ENCODE measurements at places on chromosomes 16 and 17. TPM values are rescaled to one million over a fixed set of nuclear protein-coding genes. Genes with fewer than 3 reads are reported as not detected.

- H3K27me3 ChIP-seq = no peaks in the 10 kb centered on the region
- H3K4me3 ChIP-seq = no peak overlapping the region
- no peak overlapping the region for H3K27ac ChIP-seq
- no peaks in the 10 kb centered on the region for H3K4me1 ChIP-seq
Measured at GRCh38 chr17:13541032-13541480, 60.7 kb downstream of the HS3ST3A1 start.

DNA sequence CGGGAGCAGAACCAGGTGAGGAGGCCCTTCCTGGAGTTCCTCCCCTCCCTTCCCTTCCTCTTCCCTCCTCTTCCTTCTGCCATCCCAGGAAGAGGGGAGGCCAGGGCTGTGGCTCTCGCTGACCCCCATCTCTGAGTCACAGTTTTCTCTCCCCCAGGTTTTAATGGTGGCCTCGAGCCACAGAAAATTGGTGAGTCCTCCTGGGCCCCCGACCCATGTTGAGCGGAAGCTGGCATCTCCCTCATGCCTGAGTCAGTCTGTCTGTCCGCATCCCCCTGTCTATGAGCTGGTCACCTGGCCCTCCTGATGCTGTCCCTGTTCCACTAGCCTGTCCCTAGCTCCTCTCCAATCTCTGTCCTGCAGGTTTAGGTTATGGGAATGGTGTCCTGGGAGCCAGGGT is 12.8 kb upstream of the CLDN9 start:
- no peaks in the 10 kb centered on the region for H3K27me3 ChIP-seq
- no peaks in the 10 kb centered on the region for H3K36me3 ChIP-seq
- H3K4me1 ChIP-seq = peaks cover 6% of the 10 kb centered on the region
- DNase-seq = no peak

- H3K36me3 ChIP-seq = no peaks in the 10 kb centered on the region
- H3K4me1 ChIP-seq = peaks cover 18% of the 10 kb centered on the region
- DNase-seq = no peak
- H3K4me3 ChIP-seq = no peak overlapping the region
Measured at GRCh38 chr16:23902034-23902747, 66.4 kb downstream of the PRKCB start.

- H3K27me3 ChIP-seq = no peaks in the 10 kb centered on the region
- H3K27ac ChIP-seq = no peak overlapping the region
- DNase-seq = no peak
- H3K4me3 ChIP-seq = no peak overlapping the region
- H3K4me1 ChIP-seq = peaks cover 4% of the 10 kb centered on the region
Measured at GRCh38 chr17:29575511-29576213, 7.2 kb downstream of the TP53I13 start.

- no peak for DNase-seq
- H3K36me3 ChIP-seq = peaks cover 3% of the 10 kb centered on the region
- H3K27me3 ChIP-seq = no peaks in the 10 kb centered on the region
- H3K27ac ChIP-seq = peak overlapping the region; percentile 60
Measured at GRCh38 chr17:7217113-7217987, 2.3 kb downstream of the DLG4 start.

DNA sequence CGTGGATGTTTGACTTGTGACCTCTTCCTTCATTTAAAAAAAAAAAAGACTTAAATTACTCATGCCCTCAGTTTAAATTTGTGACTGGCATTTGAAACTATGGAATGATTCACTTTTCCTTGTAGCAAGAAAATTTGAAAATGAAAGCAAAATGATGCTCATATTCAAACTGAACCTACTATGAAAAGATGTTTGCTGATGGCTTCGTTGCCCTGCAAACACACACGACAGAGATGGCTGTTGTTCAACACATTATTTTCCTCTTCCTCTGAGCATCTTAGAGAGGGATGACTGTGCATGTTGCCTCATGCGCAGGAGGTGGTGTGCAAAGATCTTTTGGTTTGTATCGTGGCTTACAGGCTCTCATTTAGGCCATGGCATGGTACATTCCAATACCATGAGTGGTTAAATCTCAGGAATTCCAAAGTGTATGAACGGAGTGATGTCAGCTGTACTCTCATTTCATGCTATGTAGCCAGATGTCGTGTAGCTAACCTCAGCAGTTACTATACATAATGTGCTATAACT is 164.5 kb downstream of the PRKCA start:
- H3K4me3 ChIP-seq = peak overlapping the region; percentile 47
- H3K4me1 ChIP-seq = peaks cover 5% of the 10 kb centered on the region
- H3K36me3 ChIP-seq = peaks cover under 1% of the 10 kb centered on the region
- DNase-seq = no peak
- H3K27me3 ChIP-seq = no peaks in the 10 kb centered on the region

- DNase-seq = no peak
- H3K27me3 ChIP-seq = no peaks in the 10 kb centered on the region
- peak overlapping the region; percentile 97 for H3K27ac ChIP-seq
- no peaks in the 10 kb centered on the region for H3K36me3 ChIP-seq
Measured at GRCh38 chr17:35086931-35087573, 23.5 kb upstream of the RFFL start.

GRCh38 chr17:907725-908124 is 71.9 kb downstream of the NXN start:
- no peaks in the 10 kb centered on the region for H3K27me3 ChIP-seq
- no peak for DNase-seq
- no peak overlapping the region for H3K27ac ChIP-seq
- H3K4me1 ChIP-seq = no peaks in the 10 kb centered on the region
- H3K36me3 ChIP-seq = no peaks in the 10 kb centered on the region

DNA sequence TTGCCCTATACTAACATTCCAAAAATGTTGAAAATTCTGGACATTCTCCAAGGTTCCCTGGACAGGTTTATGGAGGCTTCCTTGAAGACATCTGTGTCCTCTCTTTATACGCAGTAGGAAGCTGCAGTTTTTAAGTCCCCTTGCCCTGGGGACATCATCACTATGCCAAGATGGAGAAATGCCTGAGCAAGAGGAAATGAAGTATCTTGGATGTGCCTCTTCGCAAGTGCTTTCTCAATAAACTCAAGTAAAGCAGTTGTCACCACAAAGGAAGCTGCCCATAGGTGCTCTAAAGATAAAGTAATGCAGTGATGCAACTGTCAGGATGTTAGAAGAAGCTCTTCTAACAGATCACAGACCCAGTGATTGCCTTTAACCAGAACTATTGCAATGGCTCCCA is 71.0 kb downstream of the CDYL2 start:
- no peaks in the 10 kb centered on the region for H3K36me3 ChIP-seq
- no peak overlapping the region for H3K4me3 ChIP-seq
- no peak overlapping the region for H3K27ac ChIP-seq
- no peaks in the 10 kb centered on the region for H3K27me3 ChIP-seq
- no peaks in the 10 kb centered on the region for H3K4me1 ChIP-seq

- no peaks in the 10 kb centered on the region for H3K27me3 ChIP-seq
- H3K27ac ChIP-seq = no peak overlapping the region
- H3K4me3 ChIP-seq = no peak overlapping the region
- DNase-seq = no peak
- H3K4me1 ChIP-seq = no peaks in the 10 kb centered on the region
Measured at GRCh38 chr16:66508248-66508913, 41.5 kb downstream of the TK2 start.

DNA sequence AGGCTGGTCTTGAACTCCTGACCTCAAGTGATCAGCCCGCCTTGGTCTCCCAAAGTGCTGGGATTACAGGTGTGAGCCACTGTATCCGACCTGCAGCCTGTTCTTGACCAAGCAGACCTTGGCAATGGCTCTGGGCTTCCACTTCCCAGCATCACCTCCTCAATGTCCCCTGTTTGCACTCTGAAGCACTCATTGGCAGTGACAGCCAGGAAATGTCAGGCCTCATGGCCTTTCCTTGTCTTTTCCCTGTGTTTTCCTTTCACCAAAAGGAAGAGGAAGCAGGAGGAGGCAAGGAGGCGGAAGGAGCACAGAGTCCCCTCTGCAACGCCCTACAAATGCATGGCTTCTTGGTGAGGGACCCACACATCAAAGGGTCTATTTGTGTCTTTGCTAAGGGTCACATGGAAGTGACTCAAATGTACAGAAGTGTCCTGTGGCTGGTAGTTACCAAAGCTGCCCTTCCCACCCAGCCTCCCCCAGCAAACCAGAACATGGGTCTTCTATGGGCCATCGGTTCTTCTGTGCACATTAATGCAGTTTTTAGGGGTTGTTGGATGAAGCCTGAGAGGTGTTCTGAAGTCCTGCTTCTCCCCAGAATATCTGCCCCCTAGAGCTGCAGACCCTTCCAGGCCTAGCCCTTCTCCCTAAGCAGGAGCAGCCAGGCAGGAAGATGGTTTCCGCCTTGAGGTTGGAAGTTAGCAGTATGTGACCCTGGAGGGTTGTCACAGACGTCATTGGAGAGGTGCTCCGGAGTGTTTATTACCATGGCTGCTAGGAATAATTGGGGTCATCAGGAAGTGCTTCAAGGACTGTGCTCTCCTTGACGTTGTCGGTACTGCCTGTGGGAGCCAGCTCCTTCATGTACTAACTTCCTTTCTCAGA is 60.8 kb downstream of the WIPI1 start:
- peaks cover 19% of the 10 kb centered on the region for H3K4me1 ChIP-seq
- no peak for DNase-seq
- no peak overlapping the region for H3K4me3 ChIP-seq

Gene OSBPL7
- 46.1 TPM for total RNA-seq

Gene SPATA22
- not detected for total RNA-seq

Gene ZPBP2
- total RNA-seq = not detected
